ENCODE measurements at places on chromosomes 5 and 9.

DNA sequence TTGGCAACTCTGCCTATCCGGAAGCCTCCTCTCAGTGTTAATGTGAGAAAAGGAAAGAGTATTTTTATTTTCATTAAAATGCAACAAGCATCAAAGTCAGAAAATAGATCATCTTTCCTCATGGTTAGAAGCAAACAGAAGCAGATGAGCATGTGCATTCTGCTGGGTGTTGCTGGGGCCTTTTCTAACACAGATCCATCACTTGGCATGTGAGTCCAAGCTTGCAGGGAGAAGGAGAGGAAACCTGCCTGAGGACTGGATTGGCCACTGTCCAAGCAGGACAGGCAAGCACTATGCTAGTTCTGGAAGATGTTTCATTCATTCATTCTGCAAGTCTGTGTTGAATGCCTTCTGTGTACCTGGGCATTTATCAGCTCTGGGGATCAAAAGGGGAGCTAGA is 348.7 kb upstream of the PCSK5 start:
- DNase-seq = no peak

DNA sequence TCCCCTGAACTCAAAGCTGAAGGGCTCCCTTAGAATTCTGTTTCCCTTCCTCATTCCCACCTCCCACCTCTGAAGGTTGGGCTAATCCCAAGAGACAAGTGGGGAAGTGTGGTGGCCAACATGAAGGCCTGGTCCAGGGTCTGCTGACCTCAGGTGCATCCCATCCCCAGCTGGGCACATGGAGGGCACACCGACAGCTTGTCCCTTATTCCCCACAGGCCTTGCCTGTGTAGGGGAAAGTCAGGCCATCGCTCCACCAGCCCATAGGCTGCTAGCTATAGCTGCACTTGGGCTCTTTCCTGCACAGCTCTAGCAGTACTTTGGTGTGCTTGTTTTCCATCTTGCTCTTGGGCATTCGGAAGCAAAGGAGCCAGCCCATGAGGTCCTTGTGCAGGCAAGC is 247.7 kb downstream of the CDH12 start:
- DNase-seq = no peak

- DNase-seq = no peak
Observed at GRCh38 chr9:13324988-13325387, 45.5 kb upstream of the MPDZ start.

GRCh38 chr5:179806250-179807048 is at the start of gene MGAT4B:
TSS of gene MGAT4B (minus strand) at chr5:179806866. CDS start at chr5:179806583, 283 bp downstream.
- no peak for DNase-seq

GRCh38 chr5:168365581-168366081 is 74.2 kb downstream of the WWC1 start:
- no peak for DNase-seq

DNA sequence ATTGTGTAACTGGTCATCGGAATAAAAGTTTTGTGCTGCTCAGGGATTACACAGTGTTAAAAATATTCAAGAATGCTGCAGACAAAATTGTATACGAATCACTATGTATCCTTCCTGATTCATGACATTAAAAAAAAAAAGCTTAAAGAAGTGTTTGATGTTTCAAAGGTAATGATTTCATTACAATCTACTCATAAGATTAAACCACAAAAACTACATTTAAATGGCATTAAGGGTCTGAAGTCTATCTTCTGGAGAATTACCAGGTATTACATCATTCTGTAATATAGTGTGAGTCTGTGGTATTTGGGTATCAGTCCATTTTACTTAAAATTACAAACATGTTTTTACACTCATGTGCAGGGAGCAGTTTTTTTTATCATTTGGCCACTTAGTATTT is 324.4 kb downstream of the NDUFS4 start:
- DNase-seq = no peak

- DNase-seq = no peak
Observed at GRCh38 chr5:76144513-76145274, 61.5 kb downstream of the SV2C start.

- no peak for DNase-seq
Observed at GRCh38 chr5:56525113-56525512, 290.2 kb upstream of the MAP3K1 start.

GRCh38 chr9:136245219-136246150 is at the start of gene QSOX2:
TSS of gene QSOX2 (minus strand) at chr9:136245812. CDS start at chr9:136245803, 9 bp downstream.
- peak; percentile 72 for DNase-seq

DNA sequence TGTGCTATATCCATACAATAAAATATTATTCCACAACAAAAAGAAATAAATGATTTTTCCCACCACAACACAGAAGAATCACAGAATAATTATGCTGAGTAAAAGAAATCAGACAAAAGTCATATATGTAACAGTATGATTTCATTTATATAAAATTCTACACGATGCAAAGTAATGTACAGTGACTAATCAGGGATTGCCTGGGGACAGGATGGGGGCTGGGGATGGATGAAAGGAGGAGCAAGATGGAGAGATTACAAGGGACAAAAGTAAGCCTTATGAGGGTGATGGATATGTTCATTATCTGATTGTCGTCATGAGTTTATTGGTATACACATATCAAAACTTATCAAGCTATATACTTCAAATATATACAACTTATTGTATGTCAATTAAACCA is 154.0 kb downstream of the FBN2 start:
- no peak for DNase-seq

GRCh38 chr5:5040712-5041111 is 99.4 kb upstream of the ADAMTS16 start:
- no peak for DNase-seq

DNA sequence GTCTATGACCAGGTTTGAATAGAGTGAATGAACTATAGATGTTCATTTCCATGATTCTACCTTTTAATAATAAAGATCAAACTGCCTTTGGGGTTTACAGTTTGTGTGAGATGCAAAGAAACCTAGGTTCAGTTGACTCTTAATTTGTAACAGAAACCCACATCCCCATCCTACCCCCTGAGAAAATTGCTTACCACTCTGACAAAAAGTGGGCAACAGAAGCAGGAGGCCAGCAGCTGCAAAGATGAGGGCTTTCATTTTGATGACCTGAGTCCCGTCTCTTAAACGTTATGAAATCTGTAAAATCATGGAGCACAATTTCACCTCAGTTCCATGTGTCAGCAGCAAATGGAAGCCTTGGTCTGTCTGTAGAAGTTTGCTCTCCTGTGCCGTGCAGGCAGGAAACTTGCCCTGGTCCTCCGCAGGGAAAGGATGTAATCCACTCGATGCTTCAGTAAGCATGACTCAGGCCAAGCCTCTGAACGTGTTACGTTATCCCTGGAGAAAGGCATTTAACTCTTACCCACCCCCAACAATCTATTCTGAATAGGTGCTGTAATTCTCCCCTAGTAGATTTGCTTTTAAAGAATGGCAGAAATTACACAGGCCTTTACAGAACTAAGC is at the start of gene F2RL2:
Gene F2RL2 (minus strand): TSS at position 431 of the 624 bp plus-strand sequence. CDS start 173 bp downstream, at position 258.
- DNase-seq = no peak

GRCh38 chr9:1514776-1515363 is 464.7 kb downstream of the DMRT2 start:
- DNase-seq = no peak

GRCh38 chr9:116020801-116021200 is 132.8 kb upstream of the PAPPA start:
- no peak for DNase-seq

DNA sequence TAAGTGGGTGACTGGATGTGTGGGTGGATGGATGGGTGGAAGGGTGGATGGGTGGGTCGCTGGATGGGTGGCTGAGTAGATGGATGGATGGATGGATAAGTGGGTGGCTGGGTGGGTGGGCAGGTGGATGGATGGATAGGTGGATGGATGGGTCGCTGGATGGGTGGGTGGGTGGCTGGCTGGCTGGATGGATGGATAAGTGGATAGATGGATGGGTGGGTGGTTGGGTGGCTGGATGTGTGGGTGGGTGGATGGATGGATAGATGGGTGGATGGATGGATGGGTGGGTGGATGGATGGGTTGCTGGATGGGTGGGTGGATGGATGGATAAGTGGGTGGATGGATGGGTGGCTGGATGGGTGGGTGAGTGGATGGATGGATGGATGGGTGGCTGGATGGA is 27.3 kb upstream of the CEP72 start:
- no peak for DNase-seq

- no peak for DNase-seq
Observed at GRCh38 chr5:164637931-164638521, 1132.6 kb downstream of the MAT2B start.

DNA sequence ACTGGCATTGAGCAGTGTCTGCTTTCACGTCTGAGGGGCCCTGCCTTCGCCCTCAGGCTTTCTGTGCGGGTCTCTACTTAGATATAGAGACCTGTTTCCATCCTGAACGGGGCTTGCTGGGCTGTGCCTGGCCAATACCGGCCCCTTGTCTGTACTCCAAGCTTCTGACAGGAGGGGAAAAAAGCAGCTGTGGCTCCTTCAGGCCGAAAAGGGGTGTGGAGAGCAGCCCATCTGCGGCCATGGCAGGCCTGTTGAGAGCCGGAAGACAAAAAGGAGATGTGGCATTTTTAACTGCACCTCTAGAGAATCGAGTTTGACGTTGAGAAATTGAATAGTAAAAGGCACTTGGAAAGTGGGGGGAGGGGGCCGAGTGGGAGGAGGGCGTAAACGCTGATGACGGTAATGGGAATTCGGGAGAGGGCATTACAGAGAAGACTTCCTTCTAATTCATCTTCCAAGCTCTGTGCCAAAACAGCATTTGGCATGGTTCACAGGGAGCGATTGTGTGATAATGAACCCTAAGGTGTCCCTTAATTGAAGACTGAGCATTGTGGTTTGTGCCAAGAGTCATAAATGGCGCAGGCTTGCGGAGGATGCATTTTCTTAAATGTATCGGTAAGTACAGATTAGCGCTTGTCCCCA is 25.1 kb upstream of the PRDM12 start:
- no peak for DNase-seq

GRCh38 chr5:83472508-83473345 is 1.2 kb downstream of the VCAN start:
- DNase-seq = no peak

GRCh38 chr9:76136986-76137385 is 246.5 kb downstream of the PCSK5 start:
- DNase-seq = no peak

- no peak for DNase-seq
Observed at GRCh38 chr9:126532951-126533925, 80.5 kb upstream of the LMX1B start.

- DNase-seq = no peak
Observed at GRCh38 chr9:107518037-107518807, 28.7 kb upstream of the KLF4 start.

- no peak for DNase-seq
Observed at GRCh38 chr5:177189416-177189815, 55.8 kb downstream of the NSD1 start.

GRCh38 chr5:87877023-87877422 is 391.6 kb downstream of the TMEM161B start:
- DNase-seq = no peak

- no peak for DNase-seq
Observed at GRCh38 chr9:121499427-121500164, at the start of gene GGTA1. TSS of gene GGTA1 (minus strand) at chr9:121499844. CDS start at chr9:121467922, 31,922 bp downstream.

- DNase-seq = no peak
Observed at GRCh38 chr9:3455094-3455493, 70.7 kb downstream of the RFX3 start.

DNA sequence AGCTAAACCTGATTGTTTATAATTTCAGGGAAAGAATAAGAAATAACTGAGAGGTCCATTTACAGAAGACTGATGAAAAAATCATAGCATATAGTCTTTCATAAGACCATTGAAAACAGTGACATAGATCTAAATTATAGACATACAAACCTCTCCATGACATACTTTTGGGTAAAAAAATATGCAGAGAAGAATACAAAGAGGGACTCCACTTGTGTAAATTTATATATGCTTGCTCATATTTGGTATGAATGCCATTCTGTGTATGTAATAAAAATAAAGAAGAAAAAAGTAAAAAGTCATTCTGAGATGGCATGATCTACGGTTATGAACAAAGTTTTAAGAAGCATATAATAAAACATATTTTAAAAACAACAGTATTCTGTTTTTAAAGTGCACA is 310.7 kb downstream of the ASTN2 start:
- DNase-seq = no peak

- no peak for DNase-seq
Observed at GRCh38 chr5:158938200-158938599, 161.5 kb downstream of the EBF1 start.

- no peak for DNase-seq
Observed at GRCh38 chr5:144325532-144325931, 154.9 kb downstream of the KCTD16 start.

- DNase-seq = no peak
Observed at GRCh38 chr9:13567833-13568232, 288.3 kb upstream of the MPDZ start.

DNA sequence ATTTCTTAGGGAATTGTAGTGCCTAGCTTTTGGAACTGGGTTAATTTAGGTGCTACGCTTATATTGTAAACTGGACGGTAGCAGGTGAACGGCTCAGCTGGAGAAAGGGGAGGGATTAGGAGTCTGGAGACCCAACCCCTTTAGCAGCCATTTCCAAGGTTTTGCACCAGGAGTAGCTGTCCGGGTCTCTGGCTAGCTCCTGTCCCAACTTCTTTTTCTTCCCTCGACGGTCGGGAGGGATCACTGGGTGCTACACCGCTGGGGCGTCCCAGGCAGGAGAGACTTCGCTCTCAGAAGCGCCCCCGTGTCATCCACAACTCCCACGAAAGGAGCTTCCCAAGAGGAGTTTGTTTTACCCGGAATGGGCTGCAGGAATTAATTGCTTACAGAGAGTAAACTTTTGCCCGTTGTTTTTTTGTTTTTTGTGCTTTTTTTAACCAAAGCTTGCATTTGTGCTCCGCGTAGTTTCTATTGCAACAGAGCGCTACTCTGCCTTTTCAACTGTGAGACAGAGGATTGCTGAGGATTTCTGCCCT is 1640.9 kb upstream of the C9orf72 start:
- DNase-seq = no peak

DNA sequence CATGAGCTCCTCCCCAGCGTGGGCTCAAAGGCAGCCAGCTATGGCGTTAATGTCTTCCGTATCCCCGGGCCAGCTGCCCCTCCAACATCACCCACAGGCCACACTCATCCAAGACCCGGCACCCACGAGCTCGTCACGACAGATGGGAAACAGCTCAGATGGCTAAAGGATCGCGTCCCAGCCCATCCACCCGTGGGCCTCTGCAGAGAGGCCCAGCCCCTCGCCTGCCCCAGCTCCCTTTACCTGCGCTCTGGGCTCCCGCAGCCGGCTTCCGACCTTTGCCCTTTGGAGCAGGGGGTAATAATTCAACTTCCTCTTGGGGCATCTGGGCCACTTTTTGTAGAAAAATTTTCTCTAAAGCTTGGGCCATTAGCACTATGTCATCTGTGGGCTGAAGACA is 16.5 kb downstream of the BRD3 start:
- no peak for DNase-seq

- DNase-seq = no peak
Observed at GRCh38 chr5:52727576-52727975, 60.1 kb upstream of the ITGA1 start.

DNA sequence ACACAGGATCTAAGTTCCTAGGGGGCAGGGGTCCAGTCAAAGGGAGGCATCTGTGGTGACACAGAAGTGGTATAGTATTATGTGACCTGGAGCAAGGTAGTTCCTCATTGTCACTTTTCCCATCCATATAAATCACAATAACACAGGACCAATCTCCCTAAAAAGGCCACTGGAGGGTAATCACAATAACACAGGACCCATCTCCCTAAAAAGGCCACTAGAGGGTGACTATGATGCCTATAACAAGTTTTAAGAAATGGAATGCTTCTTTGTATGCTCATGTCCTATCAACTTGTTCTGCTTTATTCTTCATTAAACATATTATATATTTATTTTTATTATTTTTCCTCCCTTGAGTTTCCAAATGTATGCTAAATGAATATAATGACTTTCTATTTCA is 254.6 kb downstream of the ASTN2 start:
- no peak for DNase-seq

- no peak for DNase-seq
Observed at GRCh38 chr9:16309469-16310271, 560.8 kb downstream of the BNC2 start.
